ENCODE measurements at places on chromosomes 1 and 21.

GRCh38 chr1:224883091-224883490 lies 46.4 kb upstream of the DNAH14 start:
- no peak for DNase-seq

- no peak for DNase-seq
Measured at GRCh38 chr1:55209247-55209646, 5.9 kb downstream of the USP24 start.

DNA sequence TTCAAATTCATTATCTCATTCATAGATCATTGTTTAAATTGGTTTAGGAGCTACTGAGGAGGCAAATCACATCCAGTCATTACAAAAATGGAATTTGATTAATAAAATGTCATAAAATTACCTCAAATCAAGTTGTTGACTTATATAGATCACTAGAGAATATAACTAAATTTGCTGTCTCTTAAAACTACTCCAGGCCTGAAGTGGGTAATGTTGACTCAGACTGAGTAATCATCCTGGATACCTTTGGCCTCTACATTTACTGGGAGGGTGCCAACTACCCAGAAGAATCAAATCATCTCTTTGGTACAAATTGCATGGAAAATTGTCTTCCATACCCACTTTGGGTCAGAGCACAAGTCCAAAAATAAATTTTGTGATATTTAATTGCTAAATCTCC lies 191.2 kb upstream of the GREM2 start:
- DNase-seq = peak; percentile 94

DNA sequence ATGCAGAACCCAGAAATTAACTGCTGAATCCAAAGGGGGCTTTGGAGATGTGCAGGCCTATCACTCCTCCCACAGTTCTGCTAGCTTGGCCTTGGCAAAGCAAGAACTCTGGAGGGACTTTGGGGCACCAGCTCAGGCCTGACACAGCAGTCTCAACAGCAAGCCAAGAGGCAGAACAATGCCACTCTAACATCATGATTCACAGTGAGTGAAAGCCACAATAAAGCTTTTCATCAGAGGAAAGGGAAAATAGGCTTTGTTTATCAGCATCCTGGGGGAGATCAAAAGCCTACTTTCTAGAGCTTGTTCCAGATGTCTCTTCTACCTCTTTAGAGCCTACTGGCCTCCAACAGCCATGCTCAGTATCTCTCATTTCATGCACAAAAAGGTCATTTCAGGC lies 283.4 kb downstream of the KCNH1 start:
- DNase-seq = no peak

DNA sequence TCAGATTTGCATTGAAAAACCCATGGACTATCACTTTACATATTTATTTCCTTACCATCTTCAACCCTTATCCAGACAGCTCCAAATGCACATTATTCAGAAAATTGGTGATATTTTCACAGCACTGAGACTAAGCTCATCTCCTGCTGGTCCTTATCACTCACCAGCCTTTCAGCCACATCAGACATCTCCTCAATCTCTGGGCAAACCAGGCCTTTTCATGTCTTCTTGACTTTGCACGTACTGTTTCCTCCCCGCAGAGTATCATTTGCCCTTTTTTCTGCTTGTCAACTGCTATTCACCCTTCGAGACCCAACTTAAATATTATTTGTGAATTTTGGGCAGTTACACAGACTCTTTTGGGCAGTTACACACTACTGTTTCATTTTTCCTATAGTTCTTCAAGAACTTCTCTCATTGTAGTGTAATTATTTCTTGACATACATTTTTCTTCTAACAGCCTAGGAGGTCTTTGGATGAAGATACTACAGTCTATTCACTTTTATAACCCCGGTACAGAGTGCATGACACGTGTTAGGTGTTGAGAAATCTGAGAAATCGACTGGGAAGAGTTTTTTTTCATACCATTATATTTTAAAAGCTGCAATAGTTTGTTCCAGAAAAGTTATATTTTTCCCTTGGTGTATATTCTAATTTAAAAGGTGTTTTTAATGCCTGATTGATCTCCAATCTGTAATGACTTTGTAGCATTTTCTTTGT lies 98.0 kb downstream of the FGGY start:
- no peak for DNase-seq

DNA sequence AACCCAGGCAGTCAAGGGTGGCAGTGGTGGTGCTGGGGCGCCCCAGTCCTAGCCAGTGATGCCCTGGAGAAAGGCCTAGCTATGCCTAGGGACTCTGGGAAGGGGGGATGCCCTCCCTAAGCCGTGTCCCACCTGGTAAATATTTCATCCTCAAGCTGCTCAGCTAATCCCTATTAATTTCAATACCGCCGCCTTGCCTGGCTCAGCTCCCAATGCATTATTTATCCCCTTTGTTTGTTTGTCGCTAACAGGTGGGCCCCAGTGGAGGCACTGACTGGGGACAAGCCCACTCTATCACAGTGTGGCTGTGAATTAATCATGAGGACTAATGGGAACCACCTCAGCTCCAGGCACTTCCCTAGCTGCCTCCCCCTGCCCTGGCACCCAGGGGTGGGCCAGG lies 22.5 kb downstream of the DMAP1 start:
- no peak for DNase-seq

- no peak for DNase-seq
Measured at GRCh38 chr21:32548978-32549377, 36.3 kb downstream of the TCP10L start.

DNA sequence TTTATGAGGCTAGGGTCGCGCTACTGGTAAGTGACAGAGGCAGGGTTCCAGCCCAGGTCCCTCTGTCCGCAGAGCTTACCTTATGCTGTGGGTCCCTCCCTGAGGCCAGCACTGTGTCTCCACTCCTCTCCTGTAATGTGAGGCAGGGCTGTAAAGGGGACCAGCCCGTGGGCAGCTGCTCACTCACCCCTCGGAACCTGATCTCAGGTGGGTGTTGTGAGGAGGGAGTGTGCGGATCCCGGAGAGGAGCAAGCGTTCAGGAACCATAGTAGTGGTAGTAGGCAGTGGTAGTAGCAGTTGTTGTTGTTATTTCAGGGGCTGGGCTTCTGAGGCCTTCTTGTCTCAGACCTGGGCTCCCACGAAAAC lies 1.7 kb downstream of the ZC3H12A start:
- no peak for DNase-seq

- DNase-seq = no peak
Measured at GRCh38 chr1:47724432-47724999, 272.7 kb downstream of the TRABD2B start.

DNA sequence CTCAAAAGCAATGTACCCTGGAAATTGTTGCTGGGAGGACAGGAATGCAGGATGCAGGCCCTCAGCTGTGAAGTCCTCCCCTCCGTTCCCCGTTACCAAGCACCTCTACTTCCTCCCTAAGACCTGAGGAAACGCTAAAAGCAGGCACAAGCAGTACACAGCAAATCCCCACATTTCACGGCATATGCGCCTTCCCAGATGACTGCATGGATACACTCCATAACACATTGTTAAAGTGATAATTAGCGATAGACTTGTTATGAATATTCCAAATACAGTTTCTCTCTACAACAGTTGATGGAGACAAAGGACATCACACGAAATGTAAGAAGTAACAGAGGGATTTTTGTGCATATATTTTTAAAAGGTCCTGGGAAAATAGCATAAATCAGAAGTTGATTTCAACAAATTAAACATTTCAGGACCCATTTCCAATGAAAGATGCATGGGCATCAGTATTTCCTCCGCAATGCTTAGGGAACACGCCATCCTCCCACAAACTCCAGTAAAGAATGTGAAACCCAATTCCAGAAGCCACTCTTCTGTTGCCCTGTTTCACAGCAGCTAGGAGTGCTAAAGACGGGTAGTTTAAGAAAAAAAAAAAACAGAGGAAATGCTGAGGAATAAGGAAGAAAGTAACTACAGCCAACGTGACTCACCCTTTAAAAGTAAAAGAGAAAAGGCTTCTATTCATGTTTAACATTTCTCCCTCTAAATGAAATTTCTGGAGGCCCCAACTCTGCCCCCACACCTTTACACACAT lies 75.5 kb downstream of the HIVEP3 start:
- peak; percentile 72 for DNase-seq

DNA sequence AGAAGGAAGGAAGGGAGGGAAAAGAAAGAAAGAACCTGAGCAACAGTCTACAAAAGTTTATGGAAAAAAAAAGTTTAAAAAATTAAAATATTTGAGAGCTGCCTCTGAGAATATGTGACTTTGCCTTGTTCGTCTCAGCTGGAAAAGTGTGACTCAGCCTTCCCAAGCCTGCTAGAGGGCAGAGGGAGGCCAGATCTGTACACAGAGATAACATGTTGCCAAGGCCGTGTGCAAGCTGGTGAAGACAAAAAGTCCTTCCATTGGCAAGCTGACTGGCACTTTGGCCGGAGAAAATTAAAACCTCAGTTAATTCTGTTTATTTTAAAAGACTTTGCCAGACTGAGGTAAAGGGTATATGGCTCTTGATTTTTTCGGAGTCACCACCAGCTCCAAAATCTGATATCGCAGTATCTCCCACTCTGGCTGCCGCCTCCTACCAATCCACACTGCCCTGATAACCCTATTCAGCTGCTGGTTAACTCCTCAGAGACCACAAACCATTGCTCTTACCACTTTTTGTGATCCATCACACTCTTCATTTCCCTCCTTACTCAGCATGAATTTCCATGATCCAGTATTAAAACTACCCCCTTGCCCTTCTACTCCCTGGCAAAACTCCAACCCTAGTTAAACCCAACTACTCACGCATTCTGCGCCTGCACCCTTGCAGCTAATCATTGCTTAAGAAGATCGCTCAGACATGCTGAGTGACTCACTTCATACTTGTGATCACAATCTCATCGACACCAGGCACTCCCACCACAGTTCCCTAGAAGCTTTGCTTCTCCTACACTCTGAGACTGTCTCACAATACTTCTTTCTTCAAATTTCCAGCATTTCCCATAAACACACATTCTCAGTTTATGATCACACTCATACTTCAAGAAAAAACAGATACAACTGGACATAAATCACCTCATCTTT lies 5.7 kb upstream of the PPP1R15B start:
- DNase-seq = peak; percentile 99

DNA sequence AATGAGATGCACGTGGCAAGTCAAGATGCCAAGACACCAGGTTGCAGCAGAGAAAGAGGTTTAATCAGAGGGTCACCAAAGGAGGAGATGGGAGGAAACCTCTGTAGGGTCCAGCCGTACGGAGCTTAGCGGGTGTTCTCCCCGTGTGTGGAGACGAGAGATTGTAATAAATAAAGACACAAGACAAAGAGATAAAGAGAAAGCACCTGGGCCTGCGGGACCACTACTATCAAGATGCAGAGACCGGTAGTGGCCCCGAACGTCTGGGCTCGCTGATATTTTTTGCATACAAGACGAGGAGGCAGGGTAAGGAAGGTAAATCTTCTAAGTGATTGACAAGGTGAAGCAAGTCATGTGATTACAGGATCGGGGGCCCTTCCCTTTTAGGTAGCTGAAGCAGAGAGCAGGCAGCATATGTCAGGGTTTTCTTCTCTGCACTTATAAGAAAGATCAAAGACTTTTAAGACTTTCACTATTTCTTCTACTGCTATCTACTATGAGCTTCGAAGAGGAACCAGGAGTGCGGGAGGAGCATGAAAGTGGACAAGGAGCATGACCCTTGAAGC lies 41.2 kb upstream of the TDRD10 start:
- no peak for DNase-seq

GRCh38 chr1:90722874-90723589 lies 5.9 kb upstream of the BARHL2 start:
- DNase-seq = no peak

GRCh38 chr1:8252266-8252951 lies 65.5 kb upstream of the SLC45A1 start:
- DNase-seq = no peak

DNA sequence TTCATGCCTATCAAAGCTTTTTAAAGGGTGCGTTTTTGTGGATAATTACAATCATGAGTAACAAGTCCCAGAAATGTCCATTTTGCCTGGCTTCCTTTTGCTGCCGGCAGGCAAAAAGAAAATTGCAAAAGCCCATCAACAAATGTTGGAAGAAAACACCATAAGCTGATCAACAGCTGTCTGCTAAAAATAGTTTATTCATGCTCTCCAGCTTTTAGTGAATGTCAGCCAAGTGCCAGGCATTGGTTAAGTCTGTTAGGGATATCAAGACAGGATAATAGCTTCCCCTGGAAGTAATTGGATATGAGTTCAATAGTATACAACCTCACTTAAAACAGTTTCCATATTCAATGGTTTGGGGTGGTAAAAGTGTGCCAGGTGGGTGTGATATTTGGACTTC lies 13.6 kb upstream of the AGMAT start:
- DNase-seq = no peak

DNA sequence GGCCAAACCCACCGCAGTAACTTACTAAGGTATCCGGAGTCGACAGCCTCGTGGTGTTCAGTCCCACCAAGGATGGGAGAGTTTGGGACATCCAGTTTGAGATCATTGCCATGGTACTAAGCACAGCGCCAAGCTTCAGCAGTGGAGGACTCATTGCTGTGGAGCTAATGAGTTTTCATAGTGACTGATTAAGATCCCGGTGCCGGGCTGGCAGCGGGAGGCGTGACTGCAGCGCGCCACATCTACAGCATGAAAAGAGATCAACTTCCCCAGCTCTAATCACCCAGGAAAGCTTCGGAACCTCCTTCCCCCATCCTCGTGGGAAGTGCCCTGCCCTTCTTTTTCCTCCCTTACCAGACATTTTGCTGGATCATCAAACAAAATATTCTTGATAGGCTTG lies 149.9 kb downstream of the OLFM3 start:
- no peak for DNase-seq

DNA sequence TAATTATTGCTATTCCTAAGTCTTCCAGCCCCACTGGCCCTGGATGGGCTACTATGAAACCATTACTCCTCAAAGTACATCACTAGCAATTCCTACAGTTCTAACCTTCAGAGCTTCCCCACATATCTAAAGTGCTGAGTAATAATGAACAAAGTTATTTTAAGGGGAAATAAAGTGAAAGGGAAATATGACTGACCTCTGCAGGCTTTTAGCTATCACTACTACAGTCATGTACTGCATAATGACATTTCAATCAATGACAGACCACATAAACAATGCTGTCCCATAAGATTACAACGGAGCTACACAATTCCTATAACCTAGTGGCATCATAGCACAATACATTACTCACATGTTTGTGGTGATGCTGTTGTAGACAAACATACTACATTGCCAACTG lies 32.5 kb upstream of the ASPM start:
- peak; percentile 68 for DNase-seq

- DNase-seq = no peak
Measured at GRCh38 chr1:154948079-154948478, 7.8 kb downstream of the PBXIP1 start.

DNA sequence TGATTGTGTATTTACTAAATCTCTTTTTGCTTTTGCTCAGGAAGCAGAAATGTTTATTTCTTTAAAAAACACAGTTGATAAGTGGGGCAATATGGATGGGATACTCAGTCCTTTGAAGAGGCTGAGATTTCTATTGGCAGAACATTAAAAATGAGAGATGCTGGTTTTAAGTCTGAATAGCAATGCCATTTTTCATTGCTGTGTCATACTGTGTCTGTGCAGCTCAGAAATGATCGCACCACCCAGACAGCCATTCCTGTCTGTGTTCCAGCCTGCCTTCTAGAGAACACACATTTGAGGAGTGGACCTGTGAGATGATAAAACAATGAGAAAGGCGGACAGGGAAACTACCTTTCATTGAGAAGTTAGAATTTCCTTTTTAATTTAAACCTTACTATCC lies 231.2 kb upstream of the USP24 start:
- peak; percentile 65 for DNase-seq

GRCh38 chr1:117389284-117389683 lies 22.0 kb downstream of the MAN1A2 start:
- DNase-seq = no peak

GRCh38 chr1:59266180-59266926 lies 30.5 kb upstream of the FGGY start:
- no peak for DNase-seq

All from ELR (cell line).